ENCODE measurements at places on chromosomes 7 and 10. TPM values are rescaled to one million over a fixed set of nuclear protein-coding genes. Genes with fewer than 3 reads are reported as not detected.

- peak; percentile 51 for DNase-seq
These were observed 193.0 kb upstream of the CELF2 start for GRCh38 chr10:10824591-10825148.

DNA sequence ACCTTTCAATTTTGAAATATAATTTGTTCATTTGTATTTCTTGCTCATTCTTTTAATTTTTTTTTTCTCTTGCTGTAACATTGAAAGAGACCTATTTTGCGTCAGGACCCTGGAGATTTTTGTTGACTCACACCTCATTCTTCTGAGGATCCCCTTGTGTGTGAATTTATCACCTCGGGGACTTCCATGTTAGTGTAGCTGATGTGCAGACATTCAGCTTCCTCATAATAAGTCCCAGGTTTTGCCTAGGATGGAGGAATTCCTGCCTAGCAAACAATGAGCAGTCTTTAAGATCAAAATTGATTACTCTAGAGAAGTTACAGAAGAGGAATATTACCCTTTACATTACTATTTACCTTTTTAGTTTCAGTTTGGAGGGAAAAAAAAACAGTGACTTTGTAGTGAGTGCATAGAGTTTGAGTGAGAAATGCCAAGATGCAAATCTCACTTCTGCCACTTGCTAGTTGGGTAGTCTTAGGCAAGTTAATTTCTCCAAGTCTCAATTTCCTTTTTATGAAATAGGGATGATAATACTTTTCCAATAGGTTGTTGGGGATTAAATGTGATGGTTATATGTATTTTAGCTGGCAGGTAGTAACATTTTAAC is 14.3 kb downstream of the TES start:
- DNase-seq: no peak

DNA sequence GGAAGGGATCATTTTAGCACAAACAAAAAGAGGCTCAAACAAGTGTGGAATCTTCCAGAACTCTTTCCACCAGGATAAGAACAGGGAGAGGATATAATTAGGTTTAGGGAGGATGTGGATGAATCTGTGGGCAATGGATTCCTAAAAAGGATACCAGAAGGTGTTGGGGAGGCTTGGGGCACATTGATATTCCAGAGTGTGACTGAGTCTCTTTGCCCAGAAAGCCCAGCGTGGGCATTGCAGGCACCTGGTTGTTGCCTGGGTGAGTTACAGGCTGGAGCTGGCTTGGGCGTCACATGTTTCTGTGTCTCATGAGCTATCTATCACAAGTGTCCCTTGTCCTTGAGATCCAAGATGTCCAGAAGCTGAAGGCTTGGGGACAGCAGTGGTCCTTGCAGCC is 3.3 kb downstream of the COL26A1 start:
- DNase-seq: no peak

- no peak for DNase-seq
These were observed 19.3 kb downstream of the LSM5 start for GRCh38 chr7:32470871-32471270.

DNA sequence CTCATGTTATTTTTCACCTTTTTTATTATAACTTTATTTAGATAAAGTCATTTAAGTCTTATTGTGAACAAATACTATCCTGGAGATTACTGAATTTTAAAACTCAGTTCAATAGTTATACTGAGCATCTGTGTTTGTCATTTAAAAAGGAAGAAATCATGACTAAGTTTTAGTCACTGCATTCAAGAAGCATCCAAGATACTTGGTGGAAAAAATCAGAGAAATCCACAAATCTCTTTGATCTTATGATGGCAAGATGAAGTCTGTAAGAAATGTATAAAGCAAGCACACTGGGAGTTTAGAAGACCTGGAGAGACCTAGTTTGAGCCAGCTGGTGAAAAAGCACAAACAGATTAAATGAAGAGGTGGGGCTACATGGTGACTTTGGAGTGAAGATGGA is 529.8 kb upstream of the IGFBP3 start:
- DNase-seq: no peak

GRCh38 chr10:29634105-29634504 is 666 bp downstream of the SVIL start:
- DNase-seq: no peak

DNA sequence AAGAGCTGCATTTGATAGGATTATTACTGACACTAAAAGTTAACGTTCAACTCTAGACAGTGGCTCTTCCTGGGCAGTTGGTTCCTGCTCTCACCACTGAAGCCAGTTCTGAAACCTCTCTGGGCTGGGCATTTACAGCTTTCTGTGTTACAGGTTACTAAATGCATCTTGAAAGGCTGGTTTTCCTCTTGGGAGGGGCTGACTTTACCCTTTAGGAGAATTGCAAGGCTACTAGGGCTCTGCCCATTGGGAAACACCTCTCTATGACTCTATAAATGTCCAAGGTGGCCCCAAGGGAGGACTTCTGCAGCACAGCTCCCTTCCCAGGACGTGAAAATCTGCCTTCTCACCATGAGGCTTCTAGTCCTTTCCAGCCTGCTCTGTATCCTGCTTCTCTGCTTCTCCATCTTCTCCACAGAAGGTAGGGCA is at the start of gene GPR15LG:
Gene GPR15LG, plus strand, starts transcription at position 301 of the 429 bp plus-strand sequence. Its CDS starts 51 bp downstream, at position 352.
- DNase-seq: no peak

- DNase-seq: no peak
These were observed 127.5 kb downstream of the SNX10 start for GRCh38 chr7:26419198-26419597.

DNA sequence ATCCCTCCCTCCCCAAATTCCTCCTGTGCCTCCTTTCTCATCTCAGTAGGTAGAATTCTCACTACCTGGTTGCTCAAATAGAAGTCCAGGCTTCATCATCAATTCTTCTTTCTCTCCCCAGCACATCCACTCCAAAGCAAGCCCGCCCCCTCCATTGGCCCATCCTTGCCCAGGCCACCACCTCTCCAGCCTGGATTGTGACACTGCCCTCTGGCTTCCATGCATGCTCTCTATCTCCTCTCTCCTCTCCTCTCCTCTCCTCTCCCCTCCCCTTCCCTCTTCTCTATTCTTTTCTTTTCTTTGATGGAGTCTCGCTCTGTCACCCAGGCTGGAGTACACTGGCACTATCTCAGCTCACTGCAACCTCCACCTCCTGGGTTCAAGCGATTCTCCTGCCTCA is 144.9 kb downstream of the UBE2H start:
- DNase-seq: no peak

DNA sequence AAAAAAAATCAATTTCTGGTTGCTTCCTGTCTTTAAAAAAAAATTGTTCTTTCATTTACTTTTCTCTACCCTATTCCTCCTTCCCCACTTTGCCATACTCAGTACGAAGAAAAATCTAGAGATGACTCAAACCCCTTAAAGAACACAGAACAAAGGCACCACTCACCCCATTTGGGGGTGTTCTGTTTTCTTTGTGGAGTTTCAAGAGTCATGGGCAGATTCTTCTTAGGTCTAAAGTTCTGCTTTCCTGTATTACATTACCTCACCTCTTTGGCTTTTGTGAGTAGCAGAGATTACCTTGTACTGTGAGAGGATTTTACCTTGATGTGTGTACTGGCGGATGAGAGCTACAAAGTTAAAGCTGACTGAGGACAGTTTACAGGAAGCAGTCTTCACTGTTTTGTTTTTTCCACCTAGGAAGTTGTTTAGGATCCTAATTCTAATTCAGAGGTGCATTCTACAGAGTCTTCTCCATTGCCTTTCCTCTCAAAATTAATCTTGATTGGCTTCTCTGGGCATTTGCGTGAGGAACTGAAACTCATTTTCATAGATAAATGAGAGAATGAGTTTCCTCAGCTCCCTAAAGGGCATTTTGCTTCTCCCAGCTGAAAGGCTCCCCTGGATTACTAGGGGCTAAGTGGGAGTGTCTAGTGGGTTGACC is 20.7 kb downstream of the AVL9 start:
- DNase-seq: no peak

DNA sequence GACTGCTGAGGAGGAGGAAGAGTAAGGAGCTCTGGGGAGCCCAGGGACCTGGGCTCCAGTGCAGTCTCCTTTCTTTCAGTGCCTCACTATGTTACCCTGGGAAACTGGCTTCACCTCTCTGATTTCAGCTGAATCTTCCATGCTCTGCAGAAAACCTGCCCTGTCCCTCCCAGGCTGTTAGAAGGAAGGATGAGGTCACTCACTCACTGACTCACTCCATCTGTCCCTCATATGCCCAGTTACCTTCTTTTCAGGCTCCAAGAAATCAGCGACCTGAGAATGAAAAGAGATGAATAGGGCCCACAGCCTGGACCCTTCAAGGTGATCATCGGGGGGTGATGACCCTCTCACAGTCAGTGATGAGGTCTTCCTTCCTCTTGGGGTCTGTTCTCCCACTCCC is 481 bp downstream of the SFTPA2 start:
- no peak for DNase-seq

- no peak for DNase-seq
These were observed 44.7 kb downstream of the KLF6 start for GRCh38 chr10:3740157-3740871.

GRCh38 chr7:30249986-30250774 is 34.2 kb upstream of the ZNRF2 start:
- no peak for DNase-seq

The EPHA1 gene
- 0.38 TPM for total RNA-seq

The CYP3A4 gene
- total RNA-seq: not detected

The SFTPA2 gene
- 0.60 TPM for total RNA-seq

The SRRM3 gene
- total RNA-seq: 0.69 TPM

The STRIP2 gene
- 58.5 TPM for total RNA-seq

The ARHGAP22 gene
- 2.9 TPM for total RNA-seq

The ATG9B gene
- total RNA-seq: not detected
